Cardiac muscle cell (in vitro differentiated cells and primary cell): ENCODE measurements at places on chromosomes 2 and 18. TPM values are rescaled to one million over a fixed set of nuclear protein-coding genes. Genes with fewer than 3 reads are reported as not detected.

- DNase-seq = no peak
- H3K4me1 ChIP-seq = peaks cover 17% of the 10 kb centered on the region
- H3K27me3 ChIP-seq = no peaks in the 10 kb centered on the region
- H3K27ac ChIP-seq = peak overlapping the region; percentile 99
Observed at GRCh38 chr2:239401881-239402233, 1.0 kb upstream of the HDAC4 start.

DNA sequence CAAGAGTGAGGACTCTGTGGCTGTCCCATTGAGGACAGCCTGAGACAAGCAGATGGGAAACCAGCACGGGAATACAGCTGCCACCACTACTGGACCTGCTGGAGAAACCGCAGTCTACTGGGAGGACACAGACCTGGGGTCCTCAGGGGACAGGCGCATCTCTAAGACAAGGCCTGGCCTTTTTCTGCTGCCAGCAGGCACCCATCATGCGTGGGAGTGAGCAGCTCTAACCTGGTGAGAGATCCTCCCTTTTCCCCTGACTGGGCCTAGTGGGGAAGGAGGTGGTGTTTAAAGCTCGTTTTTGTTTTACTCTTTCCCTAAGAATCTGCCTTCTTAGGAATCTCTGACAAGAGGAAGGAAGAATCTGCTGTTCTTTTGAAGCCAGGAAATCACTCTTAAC is 36.6 kb downstream of the CYRIA start:
- peaks cover 6% of the 10 kb centered on the region for H3K4me1 ChIP-seq
- no peaks in the 10 kb centered on the region for H3K27me3 ChIP-seq
- no peak overlapping the region for H3K4me3 ChIP-seq
- H3K27ac ChIP-seq = no peak overlapping the region
- no peaks in the 10 kb centered on the region for H3K36me3 ChIP-seq
- DNase-seq = no peak

- no peaks in the 10 kb centered on the region for H3K36me3 ChIP-seq
- no peak overlapping the region for H3K4me3 ChIP-seq
- peak; percentile 70 for DNase-seq
- H3K27ac ChIP-seq = no peak overlapping the region
Observed at GRCh38 chr18:4106407-4107033, 348.6 kb downstream of the DLGAP1 start.

- no peaks in the 10 kb centered on the region for H3K27me3 ChIP-seq
- no peak overlapping the region for H3K4me3 ChIP-seq
- no peak for DNase-seq
- H3K4me1 ChIP-seq = peaks cover 15% of the 10 kb centered on the region
- H3K27ac ChIP-seq = no peak overlapping the region
Observed at GRCh38 chr2:45442026-45442425, 169.0 kb downstream of the SRBD1 start.

GRCh38 chr2:96507957-96508520 is 2.9 kb upstream of the NEURL3 start:
- DNase-seq = peak; percentile 59
- H3K36me3 ChIP-seq = no peaks in the 10 kb centered on the region
- H3K4me3 ChIP-seq = no peak overlapping the region
- no peak overlapping the region for H3K27ac ChIP-seq

DNA sequence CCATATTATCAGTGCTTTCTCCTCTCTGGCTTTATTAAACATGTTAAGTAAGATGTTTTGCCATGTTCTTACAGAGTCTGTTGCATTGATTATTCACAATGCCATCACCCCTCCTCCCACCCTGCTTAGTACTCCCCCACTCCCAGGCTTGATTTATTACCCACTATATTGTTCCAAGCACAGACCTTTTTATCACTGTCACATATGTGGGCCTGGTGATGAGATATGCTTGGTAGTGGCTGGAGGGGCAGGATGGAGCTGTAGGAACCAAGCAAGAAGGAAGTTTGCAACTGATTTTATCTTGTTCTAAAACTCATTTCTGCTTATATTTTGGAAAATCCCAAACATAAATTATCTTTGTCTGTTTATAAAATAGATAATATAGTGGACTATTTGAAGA is 748.2 kb upstream of the CELF4 start:
- no peak overlapping the region for H3K27ac ChIP-seq
- peaks cover 16% of the 10 kb centered on the region for H3K4me1 ChIP-seq
- no peaks in the 10 kb centered on the region for H3K27me3 ChIP-seq
- DNase-seq = no peak
- H3K36me3 ChIP-seq = no peaks in the 10 kb centered on the region

DNA sequence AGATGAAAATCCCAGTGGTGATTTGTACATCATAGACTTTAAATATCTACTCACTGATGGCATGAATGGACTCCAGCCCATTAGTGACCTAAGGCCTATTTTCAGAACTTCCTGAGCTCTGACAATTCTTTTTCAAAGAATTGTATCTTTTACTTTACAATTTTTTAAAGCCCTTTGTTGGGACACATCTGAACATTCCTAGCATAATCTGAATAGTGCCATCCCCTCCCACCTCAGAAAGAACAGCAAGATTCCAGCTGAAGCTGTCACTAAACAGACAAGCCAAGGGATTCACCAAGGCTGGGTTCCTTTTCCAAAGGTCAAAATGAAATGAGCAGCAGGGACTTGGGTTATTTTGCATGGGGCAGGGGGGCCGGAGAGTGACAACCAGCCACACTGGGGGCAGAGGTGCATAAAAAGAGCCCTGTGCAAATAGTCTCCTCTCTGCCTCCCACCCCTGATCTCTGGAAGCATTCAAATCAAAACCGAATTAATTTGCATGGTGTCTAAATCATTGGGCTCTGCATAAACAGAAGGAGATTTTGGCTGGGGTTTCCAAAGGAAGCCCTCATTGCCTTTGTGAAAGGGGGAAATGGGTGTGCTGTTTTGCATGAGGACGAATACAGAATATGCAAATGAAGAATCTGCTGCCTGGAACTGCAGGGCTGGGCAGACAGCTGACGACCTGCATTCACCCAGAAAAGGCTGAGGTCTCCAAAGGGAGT is 17.2 kb downstream of the EPHA4 start:
- peak; percentile 37 for DNase-seq
- no peak overlapping the region for H3K27ac ChIP-seq
- H3K36me3 ChIP-seq = no peaks in the 10 kb centered on the region
- no peaks in the 10 kb centered on the region for H3K27me3 ChIP-seq
- no peak overlapping the region for H3K4me3 ChIP-seq

GRCh38 chr2:70068119-70068518 is 19.2 kb upstream of the PCBP1 start:
- no peak overlapping the region for H3K27ac ChIP-seq
- H3K4me3 ChIP-seq = no peak overlapping the region
- H3K36me3 ChIP-seq = no peaks in the 10 kb centered on the region

- no peak overlapping the region for H3K27ac ChIP-seq
- no peak overlapping the region for H3K4me3 ChIP-seq
- no peaks in the 10 kb centered on the region for H3K27me3 ChIP-seq
- DNase-seq = peak; percentile 17
- H3K36me3 ChIP-seq = no peaks in the 10 kb centered on the region
- no peaks in the 10 kb centered on the region for H3K4me1 ChIP-seq
Observed at GRCh38 chr18:23281626-23282436, 146.5 kb downstream of the CABLES1 start.

DNA sequence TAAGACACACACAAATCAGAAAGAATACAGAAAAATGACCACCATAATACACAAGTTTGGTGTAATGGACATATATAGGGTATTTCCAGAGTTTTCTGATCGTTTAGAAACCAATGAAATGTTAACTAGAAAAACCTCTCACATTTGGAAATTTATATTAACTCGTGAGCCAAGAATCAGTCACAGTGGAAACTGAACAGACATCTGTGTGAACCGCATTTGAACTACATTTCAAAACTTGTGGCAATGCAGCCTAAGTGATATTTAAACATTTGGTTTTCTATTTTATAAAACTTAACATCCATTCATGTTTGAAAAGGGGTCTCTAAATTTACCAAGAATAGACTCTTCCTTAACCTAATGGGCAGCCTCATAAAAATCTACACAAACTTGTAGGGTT is 29.0 kb upstream of the KCNG2 start:
- no peak for DNase-seq
- no peaks in the 10 kb centered on the region for H3K27me3 ChIP-seq
- no peak overlapping the region for H3K4me3 ChIP-seq
- no peak overlapping the region for H3K27ac ChIP-seq

- no peak overlapping the region for H3K4me3 ChIP-seq
- no peaks in the 10 kb centered on the region for H3K36me3 ChIP-seq
- no peaks in the 10 kb centered on the region for H3K4me1 ChIP-seq
- no peak overlapping the region for H3K27ac ChIP-seq
Observed at GRCh38 chr18:44521668-44522022, 159.0 kb upstream of the SETBP1 start.

DNA sequence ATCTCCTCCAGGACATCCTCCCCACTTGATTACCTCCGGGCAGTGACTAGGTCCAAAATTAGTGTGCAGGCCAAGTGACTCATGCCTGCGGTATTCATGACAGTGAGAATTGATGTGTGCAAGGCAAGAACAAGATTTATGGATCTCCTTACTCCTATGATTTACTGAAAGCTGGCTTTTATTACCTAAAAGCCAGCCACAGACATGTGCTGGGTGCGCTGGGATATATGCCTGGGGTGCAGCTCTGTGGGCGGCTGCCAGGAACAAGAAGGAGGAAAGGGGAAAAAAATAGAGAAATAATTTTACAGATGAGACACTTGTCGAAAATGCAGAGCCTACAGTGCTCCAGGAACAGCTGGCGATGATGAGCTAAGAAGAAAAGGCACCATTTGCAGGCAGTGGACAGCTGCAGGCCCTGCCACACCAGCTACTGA is 359.3 kb downstream of the CMPK2 start:
- no peaks in the 10 kb centered on the region for H3K36me3 ChIP-seq
- no peak overlapping the region for H3K4me3 ChIP-seq
- H3K4me1 ChIP-seq = no peaks in the 10 kb centered on the region

DNA sequence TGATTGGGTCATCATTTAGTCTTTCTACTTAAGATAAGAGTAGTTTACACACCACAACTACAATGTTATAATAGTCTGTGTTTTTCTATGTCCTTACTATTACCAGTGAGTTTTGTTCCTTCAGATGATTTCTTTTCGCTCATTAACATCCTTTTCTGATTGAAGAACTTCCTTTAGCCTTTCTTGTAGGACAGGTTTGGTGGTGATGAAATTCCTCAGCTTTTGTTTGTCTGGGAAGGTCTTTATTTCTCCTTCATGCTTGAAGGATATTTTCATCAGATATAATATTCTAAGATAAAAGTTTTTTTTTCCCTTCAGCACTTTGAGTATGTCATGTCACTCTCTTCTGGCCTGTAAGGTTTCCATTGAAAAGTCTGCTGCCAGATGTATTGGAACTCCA is 38.0 kb upstream of the SLC16A14 start:
- DNase-seq = no peak
- no peak overlapping the region for H3K4me3 ChIP-seq
- no peaks in the 10 kb centered on the region for H3K4me1 ChIP-seq

GRCh38 chr2:69192176-69192945 is 179.4 kb downstream of the ANTXR1 start:
- H3K4me1 ChIP-seq = peaks cover 8% of the 10 kb centered on the region
- no peak overlapping the region for H3K27ac ChIP-seq
- no peaks in the 10 kb centered on the region for H3K27me3 ChIP-seq
- peaks cover 15% of the 10 kb centered on the region for H3K36me3 ChIP-seq

GRCh38 chr2:102111823-102112222 is 30.7 kb upstream of the IL1R1 start:
- H3K27me3 ChIP-seq = no peaks in the 10 kb centered on the region
- no peak overlapping the region for H3K4me3 ChIP-seq
- peaks cover 11% of the 10 kb centered on the region for H3K4me1 ChIP-seq
- H3K36me3 ChIP-seq = no peaks in the 10 kb centered on the region
- DNase-seq = peak; percentile 52

GRCh38 chr18:76102156-76102555 is 392.9 kb downstream of the ZNF516 start:
- H3K4me3 ChIP-seq = no peak overlapping the region
- H3K27me3 ChIP-seq = no peaks in the 10 kb centered on the region

- H3K36me3 ChIP-seq = no peaks in the 10 kb centered on the region
- H3K27me3 ChIP-seq = no peaks in the 10 kb centered on the region
- H3K4me1 ChIP-seq = no peaks in the 10 kb centered on the region
- H3K4me3 ChIP-seq = no peak overlapping the region
- no peak for DNase-seq
- H3K27ac ChIP-seq = no peak overlapping the region
Observed at GRCh38 chr2:37707393-37707792, 36.0 kb upstream of the CDC42EP3 start.

- peak; percentile 57 for DNase-seq
- no peaks in the 10 kb centered on the region for H3K27me3 ChIP-seq
- no peaks in the 10 kb centered on the region for H3K36me3 ChIP-seq
- no peak overlapping the region for H3K27ac ChIP-seq
Observed at GRCh38 chr2:65885266-65885665, 452.9 kb upstream of the SPRED2 start.

GRCh38 chr18:76281565-76281964 is 213.5 kb downstream of the ZNF516 start:
- no peak overlapping the region for H3K27ac ChIP-seq
- H3K4me3 ChIP-seq = no peak overlapping the region
- no peaks in the 10 kb centered on the region for H3K4me1 ChIP-seq
- no peak for DNase-seq

DNA sequence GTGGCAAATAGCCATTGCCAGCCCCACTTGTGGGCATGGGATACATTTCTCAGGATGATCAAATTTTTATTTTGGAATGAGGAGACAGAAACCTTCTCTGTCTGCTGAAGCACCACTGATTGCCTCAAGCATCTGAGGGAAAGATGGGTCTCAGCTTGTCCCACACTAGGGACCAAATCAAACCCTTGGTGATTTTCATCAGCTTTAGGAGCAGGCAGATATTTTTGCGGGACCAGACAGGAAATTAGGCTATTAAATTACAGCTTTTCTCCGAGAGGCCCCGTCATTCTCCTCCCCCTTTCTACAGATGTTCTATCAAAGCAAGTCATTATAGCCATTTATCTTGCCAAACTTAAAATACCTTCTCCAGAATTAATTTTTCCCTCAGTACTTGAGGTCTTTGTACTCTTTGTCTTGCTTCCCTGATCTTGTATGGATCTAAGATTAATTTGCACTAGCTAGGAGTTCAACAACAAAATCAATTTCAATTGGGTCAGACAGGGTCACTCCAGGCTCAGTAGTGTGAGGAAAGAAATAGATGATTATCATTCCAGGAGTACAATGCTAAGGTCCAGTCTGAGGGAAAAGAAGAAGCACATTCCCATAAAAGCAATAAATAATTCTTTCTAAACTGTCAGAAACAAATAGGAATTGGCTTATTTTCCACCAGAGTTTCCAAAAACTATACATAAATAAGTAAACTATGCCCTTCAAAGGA is 818.1 kb upstream of the SOX11 start:
- no peaks in the 10 kb centered on the region for H3K36me3 ChIP-seq
- DNase-seq = no peak
- no peak overlapping the region for H3K27ac ChIP-seq
- no peak overlapping the region for H3K4me3 ChIP-seq

GRCh38 chr2:105323111-105323510 is 6.4 kb downstream of the TGFBRAP1 start:
- DNase-seq = no peak
- no peaks in the 10 kb centered on the region for H3K36me3 ChIP-seq
- H3K4me3 ChIP-seq = no peak overlapping the region
- no peaks in the 10 kb centered on the region for H3K27me3 ChIP-seq

GRCh38 chr18:78797499-78797898 is 182.1 kb upstream of the SALL3 start:
- no peak overlapping the region for H3K27ac ChIP-seq
- DNase-seq = no peak
- H3K4me3 ChIP-seq = no peak overlapping the region
- no peaks in the 10 kb centered on the region for H3K4me1 ChIP-seq

GRCh38 chr2:28522481-28522880 is 26.6 kb downstream of the PLB1 start:
- peaks cover 11% of the 10 kb centered on the region for H3K4me1 ChIP-seq
- H3K4me3 ChIP-seq = no peak overlapping the region
- no peaks in the 10 kb centered on the region for H3K36me3 ChIP-seq
- no peak overlapping the region for H3K27ac ChIP-seq
- no peaks in the 10 kb centered on the region for H3K27me3 ChIP-seq

LRATD1 gene
- total RNA-seq = 1.1 and 1.5 TPM in 2 replicates

POMC gene
- 2.8 and 3.9 TPM in 2 replicates for total RNA-seq

CTLA4 gene
- not detected in 2 replicates for total RNA-seq

NCKAP5 gene
- 0.21 and 13.6 TPM in 2 replicates for total RNA-seq

FKBP7 gene
- 13.8 and 18.7 TPM in 2 replicates for total RNA-seq
